ENCODE measurements at places on chromosomes 3 and 15.

DNA sequence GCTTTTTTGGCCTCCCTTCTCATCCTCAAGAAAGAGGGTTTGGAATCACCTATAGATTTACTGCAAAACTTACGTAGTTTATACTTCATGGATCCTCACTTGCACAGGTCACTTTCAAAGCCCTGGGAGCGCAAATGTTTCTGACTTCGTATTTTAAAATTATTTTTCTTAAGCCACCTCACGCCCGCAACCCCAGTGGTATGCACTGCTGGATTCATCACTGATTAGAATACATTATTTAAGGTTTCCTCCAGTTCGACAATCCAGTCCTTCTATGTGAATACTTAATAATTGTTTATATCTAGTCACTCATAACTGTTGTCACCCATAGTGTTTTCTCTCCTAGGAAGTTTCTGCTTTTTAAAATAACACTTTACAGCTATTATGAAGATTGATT is 339.9 kb downstream of the CHL1 start:
- no peak for DNase-seq

DNA sequence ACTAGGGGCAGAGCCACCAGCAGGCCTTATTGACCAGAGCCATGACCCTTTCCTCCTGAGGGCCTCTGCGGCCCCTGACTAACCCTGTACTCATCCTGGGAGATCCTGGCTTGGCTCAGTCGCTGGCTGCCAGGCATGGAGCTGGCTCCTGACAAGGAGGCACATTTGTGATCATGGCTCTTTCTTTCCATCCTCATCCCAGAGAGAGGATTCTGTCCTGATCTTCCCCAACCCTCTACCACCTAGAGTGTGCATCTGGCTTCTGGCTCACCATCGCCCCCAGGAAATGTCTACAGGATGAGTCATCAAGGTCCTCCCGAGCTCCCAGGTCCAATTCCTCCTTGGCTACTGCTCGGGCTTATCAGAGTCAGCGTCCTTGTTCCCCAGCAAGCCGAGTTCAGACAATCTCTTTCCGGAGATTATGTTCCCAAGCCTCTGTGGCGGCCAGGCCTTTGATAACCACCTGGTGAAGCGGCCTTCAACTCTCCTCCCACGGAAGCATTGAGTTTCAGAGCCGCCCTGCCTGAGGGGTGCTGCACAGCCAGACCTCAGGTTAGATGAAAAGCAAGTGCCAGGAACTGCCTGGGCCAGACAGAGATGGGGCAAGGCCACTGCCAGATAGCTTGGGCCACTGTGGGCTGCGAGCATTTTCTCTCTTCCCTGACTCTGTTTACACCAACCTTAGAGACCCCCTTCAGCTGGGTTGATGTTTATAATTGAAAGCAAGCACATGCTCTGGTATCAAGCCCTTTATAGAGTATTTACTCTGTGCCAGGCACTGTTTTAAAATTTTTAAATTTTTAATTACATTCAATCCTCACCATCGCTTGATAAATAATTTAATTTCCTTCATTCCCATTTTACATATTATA is 44.3 kb upstream of the MRPS22 start:
- no peak for DNase-seq

DNA sequence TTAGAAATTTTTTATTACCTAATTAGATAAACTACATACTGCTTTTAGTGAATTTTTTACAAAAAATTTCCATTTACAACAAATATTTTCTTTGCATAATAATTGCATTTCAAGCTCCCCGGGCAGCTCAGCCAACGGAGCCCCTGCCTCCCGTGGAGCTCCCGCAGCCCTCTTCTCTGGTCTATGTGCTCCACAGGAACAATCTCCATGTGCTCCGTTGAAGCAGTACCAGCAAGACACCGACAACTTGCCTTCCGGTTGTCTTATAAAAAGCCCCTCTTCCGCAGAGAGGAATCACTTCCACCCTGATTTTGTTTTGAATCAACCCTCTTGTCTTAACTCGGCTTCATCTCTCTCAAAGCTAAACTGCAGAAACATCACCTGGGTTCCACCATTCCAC is 46.9 kb upstream of the CHD2 start:
- DNase-seq, result no peak

GRCh38 chr15:81398910-81399551 is 25.0 kb upstream of the TMC3 start:
- DNase-seq, result no peak

GRCh38 chr15:86830304-86830703 is 750.6 kb downstream of the AGBL1 start:
- DNase-seq, result no peak

GRCh38 chr3:134619884-134620445 is 30.9 kb downstream of the KY start:
- no peak for DNase-seq

DNA sequence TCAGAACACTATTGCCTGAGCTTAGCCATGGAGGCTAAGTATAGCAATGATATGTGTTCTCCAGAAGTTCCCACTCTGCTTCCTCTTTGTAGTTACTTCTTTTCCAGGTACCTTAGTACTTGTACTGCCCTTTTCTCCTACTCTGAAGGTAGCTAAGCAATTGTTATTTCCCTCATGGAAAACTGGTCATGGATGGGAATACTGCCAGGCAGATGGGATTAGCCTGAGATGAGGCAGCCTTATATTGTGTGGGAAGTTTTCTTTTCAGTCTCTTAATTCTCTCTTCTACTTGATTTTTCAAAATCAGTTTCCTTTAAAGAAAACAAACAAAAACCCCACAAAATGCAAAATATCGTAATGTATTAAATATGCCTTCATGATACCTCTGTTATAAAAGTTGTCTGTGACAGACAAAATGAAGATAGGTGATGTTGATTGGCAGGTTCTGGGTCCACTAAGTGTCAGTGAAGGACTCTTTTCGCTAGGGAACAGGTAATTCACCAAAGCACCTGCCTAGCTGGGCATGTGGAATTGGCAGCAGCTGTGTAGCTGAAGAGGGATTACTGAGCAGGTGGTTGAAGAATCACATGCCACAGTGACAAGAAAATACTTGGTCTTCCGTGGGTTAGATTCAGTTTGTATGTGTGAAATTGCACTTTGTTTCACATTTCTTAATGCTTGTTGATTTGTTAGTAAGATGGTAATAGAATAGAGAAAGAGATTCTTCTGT is 4.1 kb downstream of the ZNF609 start:
- DNase-seq, result peak; percentile 60
